ENCODE measurements at places on chromosomes 2 and 18.
A peak's percentile ranks its signal among the peaks of the same experiment; 100 is the strongest.

DNA sequence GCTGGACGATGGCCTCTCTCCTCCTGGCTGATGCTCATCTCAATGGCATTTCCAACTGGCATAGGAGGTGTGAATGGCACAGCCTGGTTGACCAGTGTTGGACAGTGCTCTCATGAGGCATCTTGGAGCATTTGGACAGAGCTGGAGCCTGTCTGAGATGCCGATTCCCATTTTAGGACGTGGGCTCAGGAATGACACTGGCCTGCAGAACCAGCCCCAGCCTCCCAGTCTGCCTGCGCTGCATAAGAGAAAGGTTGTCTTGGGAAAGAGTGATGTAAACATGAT, 118.2 kb upstream of the COPS8 start:
- DNase-seq = no peak

- no peak for DNase-seq
These were observed 78.0 kb upstream of the OTX1 start for GRCh38 chr2:62972601-62973000.

DNA sequence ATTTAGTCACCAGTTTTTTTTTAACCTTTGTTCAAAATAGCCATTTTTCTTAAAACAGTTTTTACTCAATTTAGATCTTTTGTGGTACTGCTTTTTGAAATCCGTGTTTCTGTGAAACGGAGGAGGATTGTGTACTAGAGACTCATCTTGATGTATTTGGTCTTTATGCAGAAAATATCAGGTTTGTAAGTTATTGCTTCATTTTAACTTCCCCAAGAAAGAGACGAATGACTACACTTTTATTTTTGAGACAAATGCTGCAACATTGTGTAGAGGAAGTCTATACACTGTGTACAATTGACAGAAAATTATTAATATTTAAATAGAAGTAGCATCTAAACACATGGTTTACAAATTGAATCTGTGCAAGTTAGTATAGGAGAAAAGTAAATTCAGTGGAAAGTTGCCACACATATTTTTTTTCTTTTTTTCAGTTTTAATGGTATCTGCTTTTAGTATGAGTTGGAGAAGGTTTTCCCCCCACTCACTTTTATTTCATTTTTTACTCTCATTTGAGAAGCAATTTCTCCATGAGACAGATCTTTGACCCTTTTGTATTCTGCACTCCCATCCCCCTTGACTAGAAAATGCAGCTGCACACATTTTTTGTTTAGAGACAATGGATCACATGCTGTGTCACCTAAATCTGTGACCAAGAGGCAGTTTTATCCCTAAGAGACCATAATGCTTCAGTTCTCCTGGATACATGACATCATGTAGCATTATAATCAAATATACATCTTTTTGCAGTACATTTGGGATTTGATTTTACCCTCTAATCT, 200.8 kb upstream of the STON1 start:
- DNase-seq = no peak

- no peak for DNase-seq
These were observed 2.8 kb upstream of the NCL start for GRCh38 chr2:231467016-231467545.

DNA sequence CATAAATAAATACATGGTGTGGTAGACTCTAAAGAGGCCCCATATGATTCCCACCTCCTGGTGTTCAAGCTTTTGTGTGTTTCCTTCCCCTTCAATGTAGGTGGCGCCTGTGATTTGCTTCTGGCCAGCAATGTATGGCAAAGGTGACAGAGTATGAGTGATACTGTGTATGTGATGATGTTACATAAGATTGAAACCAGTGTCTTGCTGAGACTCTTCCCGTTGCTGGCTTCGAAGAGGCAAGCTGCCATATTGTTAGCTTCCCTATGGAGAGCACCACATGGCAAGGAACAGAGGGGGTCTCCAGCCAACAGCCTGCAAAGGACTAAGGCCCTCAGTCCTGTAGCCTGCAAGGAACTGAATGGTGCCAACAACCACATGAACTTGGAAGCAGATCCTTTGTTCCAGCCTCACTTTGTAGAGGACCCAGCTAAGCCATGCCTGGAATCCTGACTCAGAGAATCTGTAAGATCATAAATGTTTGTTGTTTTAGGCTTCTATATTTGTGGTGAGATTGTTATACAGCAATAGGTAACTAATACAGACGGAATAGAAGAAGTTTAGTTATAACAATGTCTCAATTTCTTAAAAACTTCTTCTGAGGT, 1.7 kb upstream of the SMAD4 start:
- DNase-seq = peak; percentile 34

DNA sequence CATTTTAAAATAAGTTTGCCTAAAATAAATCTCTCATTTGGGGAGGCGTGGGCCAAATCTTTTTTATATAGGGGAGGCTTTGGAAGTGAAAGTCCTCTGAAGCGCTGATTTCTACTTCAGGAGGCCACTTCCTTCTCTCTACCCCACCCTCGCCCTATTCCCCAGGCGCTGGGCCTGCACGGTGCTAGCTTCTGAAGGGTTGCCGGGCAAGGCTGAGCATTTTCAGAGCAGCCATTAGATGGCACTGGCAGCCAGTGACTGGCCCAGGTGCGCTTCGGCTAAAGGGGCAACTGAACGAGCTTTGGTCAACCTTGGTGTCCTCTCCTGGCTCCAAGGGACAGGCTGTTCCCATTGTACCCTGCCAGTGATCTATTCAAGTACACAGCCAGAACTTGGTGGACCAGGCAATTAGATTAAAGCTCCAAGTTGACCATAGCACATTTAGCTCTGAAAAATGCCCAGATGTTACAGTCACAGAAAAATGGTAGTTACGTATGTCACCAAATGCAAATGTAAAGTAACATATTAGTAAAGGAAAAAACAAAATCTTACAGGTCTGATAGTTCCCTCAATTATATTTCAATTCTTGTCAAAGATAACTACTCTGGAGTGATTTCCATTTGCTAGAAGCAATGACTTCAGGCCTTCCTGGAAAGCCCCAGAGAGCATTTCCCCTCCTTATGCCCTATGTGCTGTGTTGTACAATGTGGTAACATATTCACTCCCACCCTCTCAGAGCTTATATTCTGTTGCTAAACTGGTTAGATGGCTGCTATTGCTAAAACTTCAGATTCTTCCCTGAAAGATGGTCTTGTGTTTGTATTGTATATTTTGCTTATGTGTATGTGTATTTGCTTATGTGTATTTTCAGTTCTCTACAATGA, 2.1 kb downstream of the POMC start:
- peak; percentile 76 for DNase-seq

DNA sequence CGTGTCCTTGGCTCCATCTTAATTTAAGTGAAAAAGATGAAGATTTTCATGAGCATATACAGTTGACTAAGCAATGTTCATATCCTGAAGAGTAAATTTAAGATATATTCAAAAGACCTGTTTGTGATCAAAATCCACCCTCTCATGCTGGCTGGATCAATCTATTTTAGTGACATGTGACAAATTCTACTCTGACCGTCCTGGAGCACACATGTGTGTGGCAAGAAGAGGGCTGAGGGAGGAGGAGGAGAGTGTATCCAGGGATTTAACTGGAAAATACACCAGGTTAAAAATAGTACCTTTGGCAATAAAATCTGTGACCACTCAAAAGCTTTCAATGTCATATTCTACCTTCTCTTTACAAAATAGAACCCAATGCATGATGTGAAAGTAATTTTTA, 228.7 kb downstream of the PID1 start:
- DNase-seq = no peak

DNA sequence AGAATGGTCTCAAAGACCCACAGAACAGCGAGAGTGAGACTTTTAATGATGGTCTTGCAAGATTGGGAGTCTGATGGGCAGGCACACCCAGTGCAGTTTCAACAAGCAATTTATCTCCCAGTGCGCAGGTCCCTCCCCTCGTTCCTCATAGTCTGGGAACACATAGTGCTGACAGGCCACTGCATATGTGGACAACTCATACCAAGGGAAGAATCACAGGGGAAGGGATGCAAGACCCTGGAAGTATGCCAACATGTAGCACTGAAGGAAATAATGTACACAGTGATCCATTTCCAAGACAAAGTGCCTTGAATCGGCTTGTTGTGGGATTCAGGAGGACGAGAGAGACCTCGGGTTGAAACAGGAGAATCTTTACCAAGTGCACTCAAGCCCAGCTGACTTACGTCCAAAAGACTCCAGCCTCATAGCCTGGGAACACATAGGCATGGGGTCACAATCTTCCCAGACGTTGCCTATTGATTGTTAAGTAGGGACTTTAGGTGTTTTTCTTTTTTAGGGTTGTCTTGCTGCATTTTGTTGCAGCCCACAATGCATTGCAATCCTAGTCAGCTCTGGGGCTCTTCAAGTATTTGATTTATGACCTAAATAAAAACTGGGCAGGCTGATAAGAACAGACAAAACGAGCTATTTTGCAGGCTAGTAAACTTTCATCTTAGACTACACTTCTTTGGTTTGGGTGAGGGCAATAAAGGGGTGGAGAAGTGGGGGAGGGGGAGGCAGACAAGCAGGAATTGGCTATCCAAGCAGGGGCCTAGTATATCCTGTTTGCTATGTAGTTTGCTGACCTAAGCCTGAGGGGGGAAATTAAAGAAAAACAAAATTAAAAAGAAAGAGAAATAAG, 24.7 kb upstream of the SERPINB5 start:
- DNase-seq = no peak

DNA sequence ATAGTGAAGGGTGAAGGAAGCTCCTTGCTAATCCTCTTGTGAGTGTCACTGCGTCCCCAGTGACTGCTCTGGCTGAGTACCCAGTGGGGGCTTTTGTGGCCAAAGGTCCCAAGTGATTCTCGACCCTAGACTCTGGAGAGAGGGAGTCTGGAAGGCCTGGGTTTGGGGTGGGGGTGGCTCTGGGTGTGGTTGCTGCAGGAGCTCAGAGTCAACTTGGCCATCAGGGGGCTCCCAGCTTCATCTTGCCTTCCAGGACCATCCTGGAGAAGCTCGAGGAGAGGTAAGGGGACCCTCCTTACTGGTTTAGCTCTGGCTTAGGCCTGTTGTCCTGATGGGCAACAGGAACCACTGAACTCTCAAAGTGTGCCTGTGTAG, 592 bp downstream of the PSD4 start:
- DNase-seq = no peak

DNA sequence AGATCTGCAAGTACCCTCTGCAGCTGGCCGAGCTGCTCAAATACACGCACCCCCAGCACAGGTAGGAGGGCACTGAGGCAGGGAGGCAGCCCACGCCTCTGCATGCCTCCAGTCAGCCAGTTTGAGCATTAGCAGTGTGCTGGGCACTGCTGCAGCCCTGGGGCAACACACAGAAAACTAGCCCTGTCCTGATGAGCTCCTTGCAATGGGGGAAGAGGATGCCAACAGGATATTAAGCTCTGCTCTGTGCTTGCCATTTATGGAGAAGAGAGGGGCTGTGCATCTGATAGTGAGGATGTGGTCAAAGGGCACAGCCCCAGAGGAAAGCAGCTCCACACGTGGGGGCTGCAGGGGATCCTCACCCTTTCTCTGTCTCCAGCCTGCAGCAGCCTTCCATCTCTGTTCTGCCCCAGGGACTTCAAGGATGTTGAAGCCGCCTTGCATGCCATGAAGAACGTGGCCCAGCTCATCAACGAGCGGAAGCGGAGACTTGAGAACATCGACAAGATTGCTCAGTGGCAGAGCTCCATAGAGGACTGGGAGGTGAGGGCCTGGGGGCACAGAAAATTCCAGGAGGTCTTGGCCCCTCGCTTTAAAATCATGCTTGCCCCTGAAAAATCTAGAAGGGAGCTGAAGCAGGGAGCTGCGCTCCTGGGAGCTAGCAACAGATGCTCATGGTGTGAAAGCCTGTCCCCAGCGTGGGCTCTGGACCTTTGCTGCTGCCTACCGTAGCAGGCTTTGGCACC, 51.7 kb downstream of the FAM168B start:
- DNase-seq = no peak

- no peak for DNase-seq
These were observed 168.2 kb downstream of the ANKRD30B start for GRCh38 chr18:14916181-14916580.

DNA sequence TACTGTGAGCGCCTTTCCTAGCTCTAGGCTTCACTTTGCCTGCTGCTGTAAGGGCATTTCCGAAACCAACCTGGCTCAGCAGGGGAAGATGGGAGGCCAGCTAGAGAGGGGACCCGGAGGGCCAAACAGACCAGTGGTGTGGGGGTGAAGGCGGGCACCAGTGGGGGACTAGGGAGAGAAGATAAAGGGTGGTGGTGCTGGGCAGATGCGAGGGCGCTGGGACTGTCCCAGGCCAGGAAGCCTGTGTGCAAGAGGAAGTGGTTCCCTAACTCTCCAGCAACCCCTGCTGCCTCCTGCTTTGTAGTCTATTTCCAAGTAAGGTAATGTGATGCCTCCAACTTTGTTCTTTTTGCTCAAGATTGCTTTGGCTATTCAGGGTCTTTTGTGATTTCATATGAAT, 73.1 kb downstream of the DNAH7 start:
- no peak for DNase-seq

- no peak for DNase-seq
These were observed 209.8 kb downstream of the BCL2 start for GRCh38 chr18:63109802-63110201.

DNA sequence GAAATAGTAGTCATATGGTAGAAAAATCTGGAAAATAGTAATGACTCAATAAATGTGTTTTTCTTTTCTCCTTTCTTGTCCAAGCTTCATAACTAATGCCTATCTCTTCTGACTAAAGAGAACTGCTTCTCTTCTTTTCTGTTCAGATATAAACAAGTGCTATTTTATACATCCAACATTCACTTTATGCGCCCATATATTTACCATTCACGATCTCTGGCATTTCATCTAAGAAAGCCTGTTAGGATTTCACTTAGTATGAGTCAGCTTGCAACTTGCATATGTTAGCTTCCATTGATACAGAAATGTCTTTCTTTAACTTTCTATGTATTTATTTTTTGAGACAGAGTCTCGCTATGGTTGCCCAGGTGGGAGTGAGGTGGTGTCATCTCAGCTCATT, 224.9 kb downstream of the VAPA start:
- DNase-seq = no peak

DNA sequence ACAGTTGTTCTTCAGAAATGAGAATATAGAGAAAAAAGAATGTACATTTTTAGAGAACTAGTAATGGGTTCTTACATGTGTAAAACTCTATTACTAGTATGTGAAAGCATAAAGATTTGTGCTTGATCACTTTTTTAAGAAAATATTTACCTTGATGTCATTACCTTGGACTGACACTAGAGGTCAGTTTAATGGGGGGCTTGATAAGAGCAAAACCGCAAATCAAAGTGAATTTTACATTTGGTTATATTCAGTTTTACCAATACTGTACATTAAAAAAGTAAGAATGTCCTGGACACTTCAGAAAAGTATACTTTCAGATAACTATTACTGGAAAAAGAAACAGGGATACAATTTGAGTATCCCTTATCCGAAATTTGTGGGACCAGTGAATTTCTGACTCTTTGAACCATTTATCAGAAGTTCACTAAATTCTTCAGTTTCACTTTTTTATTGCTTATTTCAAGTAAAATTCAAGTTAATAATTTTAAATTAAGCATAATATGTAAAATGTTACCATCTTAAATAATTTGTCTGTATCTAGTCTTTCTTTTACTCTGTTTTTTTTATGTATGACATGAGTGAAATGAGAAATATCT, 1149.5 kb downstream of the DSC3 start:
- no peak for DNase-seq

DNA sequence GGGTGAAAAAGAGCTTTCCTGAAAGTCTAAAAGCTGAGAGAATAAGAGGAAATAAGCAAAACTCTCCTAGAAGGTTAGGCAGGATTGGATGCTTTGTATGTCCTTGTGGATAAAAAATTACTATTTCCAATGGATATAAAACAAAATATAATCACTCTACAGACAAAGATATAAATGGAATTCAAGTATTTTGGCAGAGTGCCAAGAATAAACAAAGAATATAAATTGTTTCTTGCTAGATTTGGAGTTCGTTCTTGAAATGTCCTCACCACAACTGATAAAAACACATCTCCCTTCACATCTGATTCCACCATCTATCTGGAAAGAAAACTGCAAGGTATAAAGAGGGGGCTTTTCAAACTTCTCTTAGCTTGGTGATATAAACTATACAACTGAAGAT, 13.3 kb downstream of the SULT1C3 start:
- no peak for DNase-seq

All from GM13976 (cell line).